DMS 273 treated with DMSO at 0.1 percent for 48 hours (cell line): ENCODE measurements at places on chromosomes 1 and 21.

GRCh38 chr1:116722016-116722838 lies 32.0 kb upstream of the CD2 start:
- DNase-seq: peak; percentile 56

DNA sequence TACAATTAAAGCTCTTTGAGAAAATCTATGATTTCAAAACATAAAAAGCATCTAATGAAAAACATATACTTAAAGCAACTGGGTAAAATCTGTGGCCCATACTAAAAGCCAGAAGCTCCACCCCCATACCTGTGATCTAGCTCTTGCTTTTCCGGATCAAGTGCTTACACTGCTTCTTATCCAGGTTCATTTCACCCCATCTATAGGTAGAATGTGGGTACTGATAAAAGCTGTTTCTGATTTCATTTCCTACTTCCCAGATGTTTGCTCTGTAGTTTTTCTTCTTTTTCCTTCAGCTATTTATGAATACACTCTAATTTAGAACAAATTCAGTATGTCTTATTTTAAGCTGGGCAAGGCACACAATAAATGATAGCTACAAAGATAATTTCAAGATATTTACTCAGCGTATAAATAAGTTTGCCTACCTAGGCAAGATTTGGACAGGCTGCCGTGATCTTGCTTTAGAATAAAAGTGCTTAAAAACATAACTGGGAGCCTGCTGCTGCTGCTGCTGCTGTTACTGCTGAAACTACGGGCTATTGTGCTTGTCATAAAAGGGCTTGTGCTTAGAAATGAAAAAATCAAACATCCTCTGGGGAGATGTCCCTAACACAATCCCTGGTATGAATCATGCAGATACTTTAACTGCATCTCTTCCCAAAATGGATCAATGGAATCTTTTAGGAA lies 2.1 kb downstream of the SIPA1L2 start:
- DNase-seq: peak; percentile 76

- DNase-seq: no peak
Measured at GRCh38 chr1:245108909-245109308, 45.9 kb upstream of the KIF26B start.

GRCh38 chr1:85864727-85865126 lies 156.5 kb upstream of the ZNHIT6 start:
- DNase-seq: no peak

GRCh38 chr1:247110627-247111258 lies 6.6 kb upstream of the ZNF669 start:
- no peak for DNase-seq

- peak; percentile 93 for DNase-seq
Measured at GRCh38 chr1:243421784-243422183, 165.9 kb downstream of the SDCCAG8 start.

DNA sequence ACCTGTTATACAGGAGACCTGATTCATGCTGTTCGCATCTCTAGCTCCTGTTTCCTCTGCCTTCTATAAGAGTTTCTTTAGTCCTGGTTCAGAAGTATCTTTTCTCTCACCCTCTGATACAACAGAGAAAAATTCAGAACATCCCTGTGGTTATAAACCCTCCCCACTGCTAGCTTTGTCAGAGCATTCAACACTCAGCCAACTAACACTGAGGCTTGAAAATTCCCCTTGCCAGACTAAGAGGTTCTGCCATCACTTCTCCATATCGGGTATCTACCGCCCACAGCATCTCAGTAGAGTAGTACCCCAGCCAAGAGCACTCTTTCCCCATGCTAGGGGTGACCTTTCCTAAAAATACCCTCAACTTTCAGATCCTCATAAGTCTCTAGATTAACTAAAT lies 19.6 kb upstream of the PIK3R3 start:
- DNase-seq: no peak

DNA sequence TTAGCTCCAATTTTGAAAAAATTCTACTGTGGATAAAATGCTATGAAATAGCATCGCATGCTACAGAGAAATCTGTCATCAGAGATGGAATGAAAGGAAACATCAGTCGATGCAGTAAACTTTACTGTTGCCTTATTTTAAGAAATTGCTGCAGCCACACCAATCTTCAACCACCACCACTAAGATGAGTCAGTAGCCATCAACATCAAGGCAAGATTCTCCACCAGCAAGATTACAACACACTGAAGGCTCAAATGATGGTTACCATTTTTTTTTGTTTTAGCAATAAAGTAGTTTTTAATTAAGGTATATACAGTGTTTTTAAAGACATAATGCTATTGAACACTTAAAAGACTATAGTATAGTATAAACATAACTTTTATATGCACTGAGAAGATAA lies 95.6 kb upstream of the JUN start:
- no peak for DNase-seq

- DNase-seq: no peak
Measured at GRCh38 chr1:224873434-224874369, 55.8 kb upstream of the DNAH14 start.

- no peak for DNase-seq
Measured at GRCh38 chr1:154222918-154223317, 2.2 kb downstream of the UBAP2L start.

- no peak for DNase-seq
Measured at GRCh38 chr1:170309389-170310013, 163.7 kb downstream of the NTMT2 start.

DNA sequence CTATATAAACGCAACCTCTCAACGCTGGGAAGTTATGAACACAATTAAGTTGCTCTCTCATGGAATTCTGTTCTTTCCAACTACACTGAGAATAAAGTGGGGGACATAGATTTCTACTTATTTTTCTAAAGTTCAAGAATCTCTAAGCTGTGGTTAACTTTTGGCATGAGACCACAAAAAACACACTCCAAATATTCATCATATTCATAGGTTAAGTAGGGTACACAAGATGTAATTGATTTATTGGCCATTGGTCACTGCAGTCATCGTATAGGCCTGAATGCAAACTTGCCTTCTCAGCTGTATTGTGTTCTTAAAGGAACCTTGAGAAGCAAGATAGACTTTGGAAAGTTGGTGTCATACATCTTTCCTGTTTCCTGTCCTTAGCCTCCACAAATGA lies 40.3 kb downstream of the PRRX1 start:
- no peak for DNase-seq

DNA sequence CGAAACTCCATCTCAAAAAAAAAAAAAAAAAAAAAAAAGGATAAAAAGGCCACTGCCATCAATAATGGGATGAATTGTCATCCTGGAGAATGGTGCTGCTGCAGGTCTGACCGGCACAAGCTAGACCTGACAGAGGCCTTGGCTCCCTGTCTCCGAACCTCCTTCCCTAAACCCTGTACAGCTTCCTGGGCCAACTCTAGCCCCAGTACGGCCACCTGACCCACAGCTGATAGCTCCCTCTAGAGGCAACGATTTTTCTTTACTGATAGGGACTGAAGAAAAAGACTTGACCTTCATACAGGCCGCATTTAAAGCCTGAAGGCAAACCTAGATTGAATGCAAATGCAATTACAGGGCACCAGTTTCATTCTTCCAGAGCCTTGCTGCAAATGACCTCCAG lies 30.7 kb downstream of the NOL9 start:
- DNase-seq: peak; percentile 29

DNA sequence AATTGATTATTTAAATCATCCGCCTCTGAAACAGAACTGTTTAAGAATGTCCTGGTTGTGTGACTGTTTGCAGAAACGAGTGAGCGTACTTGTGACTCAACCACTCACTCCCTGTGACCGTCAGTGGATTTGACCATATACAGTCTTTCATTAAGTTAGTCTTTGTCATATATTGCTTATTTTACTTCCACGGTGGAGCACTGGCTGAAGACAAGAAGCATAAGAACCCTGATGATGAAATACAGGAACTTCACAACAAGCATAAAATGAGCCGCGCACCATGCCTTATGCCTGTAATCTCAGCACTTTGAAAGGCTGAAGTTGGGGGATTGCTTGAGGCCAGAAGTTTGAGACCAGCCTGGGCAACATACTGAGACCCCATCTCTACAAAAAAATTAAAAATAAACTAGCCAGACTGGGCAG lies 194.0 kb downstream of the TOMM20 start:
- no peak for DNase-seq

DNA sequence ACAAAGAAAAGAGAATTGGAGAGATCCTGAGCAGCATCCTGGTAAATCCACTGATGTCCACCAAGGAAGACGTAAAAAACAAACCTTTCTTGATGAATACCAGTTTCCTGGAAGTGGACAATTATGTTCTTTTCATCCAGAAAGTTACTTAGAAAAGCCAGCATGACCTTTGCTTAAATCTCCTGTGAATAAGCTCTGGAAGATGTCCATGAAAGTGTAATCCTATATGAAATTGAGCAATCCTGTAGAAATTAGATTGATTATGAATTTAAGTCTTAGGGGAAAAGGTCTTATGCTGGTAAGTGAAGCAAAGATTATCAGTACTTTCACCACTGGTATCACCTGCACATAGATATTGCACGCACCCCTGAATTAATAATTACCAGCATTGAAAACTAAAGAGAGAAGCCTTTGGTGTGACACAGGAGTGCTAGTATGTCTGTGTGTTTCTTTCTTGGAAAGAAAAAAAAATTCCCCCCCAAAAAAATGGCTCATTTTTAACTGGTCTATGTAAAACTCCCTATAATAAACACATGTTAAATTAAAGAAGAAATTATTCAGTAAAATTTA lies 164.5 kb upstream of the LHX8 start:
- no peak for DNase-seq

DNA sequence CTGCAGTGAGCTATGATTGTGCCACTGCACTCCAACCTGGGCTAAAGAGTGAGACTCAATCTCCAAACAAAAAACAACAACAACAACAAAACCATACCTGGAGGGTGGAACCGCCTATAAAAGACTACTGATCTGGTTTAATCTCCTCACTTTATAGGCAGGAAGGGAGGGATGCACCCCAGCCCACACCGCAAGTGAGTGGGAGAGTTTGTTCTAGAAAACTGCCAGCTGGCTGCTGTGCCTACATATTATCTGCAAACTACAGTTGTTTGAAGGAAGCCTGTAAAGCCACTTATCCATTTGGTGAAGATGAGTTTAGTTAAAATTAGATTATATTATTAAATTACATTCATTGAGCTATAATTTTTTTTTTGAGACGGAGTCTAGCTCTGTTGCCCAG lies 9.1 kb upstream of the SRSF10 start:
- no peak for DNase-seq

DNA sequence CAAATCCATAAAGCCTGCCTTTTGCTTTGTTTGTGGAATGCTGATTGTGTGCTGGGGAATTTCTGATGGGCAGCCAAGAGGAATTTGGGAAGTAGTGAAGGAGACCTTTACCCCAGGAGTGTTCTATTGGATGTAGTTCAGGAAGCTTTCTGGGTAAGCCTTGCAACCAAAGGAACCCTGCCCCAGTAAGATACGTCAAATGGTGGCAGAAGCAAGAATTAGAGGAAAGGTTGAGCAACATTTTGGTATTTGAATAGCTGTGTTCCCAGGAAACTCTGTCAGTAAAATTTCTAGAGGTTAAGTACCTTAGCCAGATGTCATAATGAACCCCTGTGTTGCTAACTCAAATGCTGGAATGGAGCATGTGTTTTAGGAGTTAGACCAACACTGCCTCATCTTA lies 6.4 kb downstream of the MGST3 start:
- no peak for DNase-seq

DNA sequence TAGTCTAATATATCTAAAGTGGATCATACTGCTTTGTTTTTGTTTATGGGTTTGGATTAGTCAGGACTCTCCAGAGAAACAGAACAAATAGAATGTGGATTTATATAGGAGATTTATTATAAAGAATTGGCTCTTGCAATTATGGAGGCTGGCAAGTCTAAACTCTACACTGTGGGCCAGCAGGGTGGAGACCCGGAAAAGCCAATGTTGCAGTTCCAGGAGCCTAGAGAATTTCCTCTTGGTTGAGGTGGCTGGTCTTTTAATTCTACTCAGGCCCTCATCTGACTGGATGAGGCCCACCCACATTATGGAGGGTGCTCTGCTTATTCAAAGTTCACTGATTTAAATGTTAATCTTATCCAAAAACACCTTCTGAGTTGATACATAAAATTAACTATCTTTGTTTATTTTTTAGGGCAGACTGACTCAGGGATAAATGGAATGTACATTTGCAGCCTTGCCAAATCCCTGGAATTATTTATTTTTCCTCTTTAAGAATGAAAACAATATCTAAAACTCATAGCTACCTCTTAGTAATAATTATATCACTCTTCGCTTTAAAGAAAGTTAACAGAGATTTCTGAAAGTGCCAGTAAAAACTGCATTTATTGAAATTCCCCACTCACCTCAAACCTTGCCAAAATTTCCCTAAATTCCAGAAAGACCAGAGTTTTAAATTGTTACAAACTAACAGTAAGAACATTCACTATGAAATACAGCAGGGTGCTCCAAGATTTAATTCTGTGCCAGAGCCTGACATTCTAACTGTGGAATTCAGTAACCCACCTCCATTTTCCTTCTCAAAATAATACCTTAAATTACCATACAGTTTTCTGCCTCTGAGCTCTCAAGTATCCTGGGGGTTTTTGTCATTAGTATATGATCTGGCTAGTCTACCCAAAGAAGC lies 36.6 kb upstream of the SSX2IP start:
- no peak for DNase-seq

DNA sequence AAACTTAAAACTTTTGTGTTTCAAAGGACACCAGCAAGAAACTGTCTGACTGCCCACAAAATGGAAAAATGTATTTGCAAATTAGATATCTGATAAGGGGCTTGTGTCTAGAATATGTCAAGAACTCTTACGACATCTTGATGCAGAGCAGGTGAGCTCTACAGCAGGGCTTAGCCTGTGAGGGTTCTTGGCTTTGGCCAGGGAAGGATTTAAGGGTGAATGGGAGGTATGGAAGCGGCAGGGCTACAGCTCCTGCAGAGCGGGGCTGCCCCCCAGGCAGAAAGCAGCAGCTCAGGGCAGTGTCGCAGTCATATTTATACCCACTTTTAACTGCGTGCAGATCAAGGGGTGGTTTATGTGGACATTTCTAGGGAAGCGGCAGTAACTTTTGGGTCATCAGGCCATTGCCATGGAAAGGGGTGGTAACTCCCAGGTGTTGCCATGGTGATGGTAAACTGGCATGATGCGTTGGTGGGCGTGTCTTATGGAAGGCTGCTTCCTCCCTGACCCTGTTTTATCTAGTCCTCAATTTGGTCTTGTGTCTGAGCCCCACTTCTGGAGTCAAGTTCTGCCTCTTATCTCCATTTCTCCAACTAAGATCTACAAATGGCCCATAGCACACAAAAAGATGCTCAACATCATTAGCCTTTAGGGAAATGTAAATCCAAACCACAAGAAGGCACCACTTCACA lies 23.2 kb downstream of the MORN1 start:
- DNase-seq: no peak

GRCh38 chr1:29650041-29650400 lies 413.7 kb downstream of the PTPRU start:
- no peak for DNase-seq
